ENCODE measurements at places on chromosomes 4 and X.
A peak's percentile ranks its signal among the peaks of the same experiment; 100 is the strongest.

GRCh38 chrX:152528193-152528592 is 77.1 kb upstream of the GABRA3 start:
- no peak for DNase-seq

DNA sequence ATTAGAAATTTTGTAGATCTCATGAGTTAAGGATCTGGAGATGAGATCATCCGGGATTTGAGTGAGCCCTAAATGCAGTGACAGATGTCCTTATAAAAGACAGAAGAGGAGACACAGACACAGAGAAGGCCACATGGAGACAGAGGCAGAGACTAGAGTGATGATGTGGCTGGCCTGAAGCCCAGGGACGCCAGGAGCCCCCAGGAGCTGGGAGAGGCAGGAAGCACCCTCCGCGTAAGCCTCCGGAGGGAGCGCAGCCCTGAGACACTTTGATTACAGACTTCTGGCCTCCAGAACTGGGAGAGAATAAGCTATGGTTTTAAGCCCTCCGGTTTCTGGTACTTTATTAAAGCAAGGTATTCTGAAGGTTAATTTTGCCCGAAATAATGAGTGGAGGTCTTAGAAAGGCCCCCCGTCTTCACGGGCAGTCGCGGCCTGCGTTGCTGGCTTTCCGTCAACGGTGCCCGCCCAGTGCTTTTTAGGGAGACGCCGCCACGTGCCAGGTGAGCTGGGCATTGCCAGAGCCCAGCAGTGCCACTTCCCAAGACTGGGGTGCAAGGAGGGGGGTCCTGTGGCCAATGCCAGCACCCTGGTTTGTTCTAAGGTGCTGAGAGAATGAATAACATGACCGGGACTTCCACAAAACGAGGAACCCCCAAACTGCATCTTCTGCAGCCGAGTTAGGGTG is 8.1 kb downstream of the DHRSX start:
- DNase-seq: no peak

- no peak for DNase-seq
Measured at GRCh38 chr4:111847296-111848008, 297.8 kb upstream of the FAM241A start.

GRCh38 chrX:34848281-34848680 is 94.3 kb upstream of the FAM47B start:
- no peak for DNase-seq

- DNase-seq: no peak
Measured at GRCh38 chr4:8537041-8537461, 43.1 kb upstream of the GPR78 start.

GRCh38 chrX:37686996-37687395 is 1.4 kb downstream of the XK start:
- no peak for DNase-seq

GRCh38 chr4:141346144-141346543 is 125.4 kb downstream of the ZNF330 start:
- DNase-seq: peak; percentile 13

DNA sequence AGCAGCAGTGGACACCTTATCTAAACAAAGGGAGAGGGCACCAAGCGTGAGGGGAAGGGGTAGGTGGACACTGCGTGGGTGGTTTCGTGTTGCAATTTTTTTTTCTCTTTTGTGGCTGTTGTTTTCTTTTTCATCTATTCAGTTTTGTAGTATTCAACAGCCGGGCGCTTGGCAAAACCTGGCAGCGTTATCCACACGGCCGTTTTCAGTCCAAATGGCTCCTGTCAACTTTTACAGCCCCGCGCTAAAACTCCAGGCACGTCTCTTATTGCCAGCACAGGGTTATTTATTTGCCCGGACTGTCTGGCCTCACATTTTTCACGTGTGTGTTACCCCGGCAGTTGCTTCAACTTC is 192.2 kb downstream of the BCOR start:
- DNase-seq: no peak

- DNase-seq: no peak
Measured at GRCh38 chrX:103440621-103441020, 64.3 kb downstream of the BEX3 start.

- no peak for DNase-seq
Measured at GRCh38 chrX:136032370-136032769, 47.1 kb downstream of the SLC9A6 start.

DNA sequence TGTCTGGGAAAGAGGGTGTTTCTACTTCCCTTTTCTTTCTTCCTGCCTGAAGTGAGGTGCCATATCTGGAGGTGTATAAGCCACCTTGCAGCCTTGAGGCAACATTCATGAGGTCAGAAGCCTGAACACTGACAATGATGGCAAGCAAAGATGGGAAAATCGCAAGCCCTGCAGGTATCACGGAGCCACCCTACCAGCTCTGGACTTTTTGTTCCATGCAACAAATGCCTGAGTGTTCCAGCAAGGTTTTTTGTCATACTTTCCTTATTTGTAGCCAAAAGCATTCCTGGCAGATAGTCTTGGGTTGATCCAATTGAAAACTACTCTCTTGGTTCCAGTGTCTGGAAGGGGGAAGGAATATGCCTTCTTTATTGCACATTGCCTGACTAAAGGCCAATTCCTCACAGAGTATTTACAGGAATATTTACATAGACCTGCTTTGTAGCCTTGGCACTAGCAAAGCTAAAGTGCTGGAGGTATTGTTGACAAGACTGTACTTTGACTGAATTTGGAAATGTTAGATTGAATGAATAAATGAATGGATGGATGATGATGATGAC is 14.4 kb upstream of the SOD3 start:
- no peak for DNase-seq

DNA sequence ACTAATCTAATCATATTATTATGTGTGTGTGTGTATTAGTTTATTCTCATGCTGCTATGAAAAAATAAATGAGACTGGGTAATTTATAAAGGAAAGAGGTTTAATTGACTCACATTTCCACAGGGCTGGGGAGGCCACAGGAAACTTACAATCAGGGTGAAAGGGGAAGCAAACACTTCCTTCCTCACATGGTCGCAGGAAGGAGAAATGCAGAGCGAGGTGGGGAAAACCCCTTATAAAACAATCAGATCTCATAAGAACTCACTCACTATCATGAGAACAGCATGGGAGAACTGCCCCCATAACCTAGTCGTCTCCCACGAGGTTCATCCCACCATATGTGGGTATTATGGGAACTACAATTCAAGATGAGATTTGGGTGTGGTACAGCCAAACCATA is 190.9 kb upstream of the TAPT1 start:
- no peak for DNase-seq

GRCh38 chrX:39602195-39602594 is 495.6 kb downstream of the BCOR start:
- DNase-seq: no peak

- no peak for DNase-seq
Measured at GRCh38 chr4:124243671-124244366, 468.7 kb downstream of the ANKRD50 start.

DNA sequence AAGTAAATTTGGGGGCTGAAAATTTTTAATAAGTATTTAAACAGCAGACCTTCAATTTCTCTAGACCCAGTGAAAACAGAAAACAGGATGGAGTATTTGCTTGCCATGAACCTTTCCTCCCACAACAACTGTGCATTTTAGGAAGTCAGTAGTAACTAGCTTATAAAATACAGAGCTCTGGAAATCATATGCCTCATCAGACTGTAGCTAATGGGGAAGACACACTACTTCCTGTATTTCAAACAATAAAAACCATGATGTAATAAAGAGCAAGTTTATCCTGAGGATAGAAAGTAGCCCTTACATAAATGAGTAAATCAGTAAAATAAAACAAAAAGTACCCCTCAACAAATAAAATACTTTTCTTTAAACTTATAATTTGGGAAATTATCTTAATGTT is 280.1 kb upstream of the ZFP42 start:
- no peak for DNase-seq

DNA sequence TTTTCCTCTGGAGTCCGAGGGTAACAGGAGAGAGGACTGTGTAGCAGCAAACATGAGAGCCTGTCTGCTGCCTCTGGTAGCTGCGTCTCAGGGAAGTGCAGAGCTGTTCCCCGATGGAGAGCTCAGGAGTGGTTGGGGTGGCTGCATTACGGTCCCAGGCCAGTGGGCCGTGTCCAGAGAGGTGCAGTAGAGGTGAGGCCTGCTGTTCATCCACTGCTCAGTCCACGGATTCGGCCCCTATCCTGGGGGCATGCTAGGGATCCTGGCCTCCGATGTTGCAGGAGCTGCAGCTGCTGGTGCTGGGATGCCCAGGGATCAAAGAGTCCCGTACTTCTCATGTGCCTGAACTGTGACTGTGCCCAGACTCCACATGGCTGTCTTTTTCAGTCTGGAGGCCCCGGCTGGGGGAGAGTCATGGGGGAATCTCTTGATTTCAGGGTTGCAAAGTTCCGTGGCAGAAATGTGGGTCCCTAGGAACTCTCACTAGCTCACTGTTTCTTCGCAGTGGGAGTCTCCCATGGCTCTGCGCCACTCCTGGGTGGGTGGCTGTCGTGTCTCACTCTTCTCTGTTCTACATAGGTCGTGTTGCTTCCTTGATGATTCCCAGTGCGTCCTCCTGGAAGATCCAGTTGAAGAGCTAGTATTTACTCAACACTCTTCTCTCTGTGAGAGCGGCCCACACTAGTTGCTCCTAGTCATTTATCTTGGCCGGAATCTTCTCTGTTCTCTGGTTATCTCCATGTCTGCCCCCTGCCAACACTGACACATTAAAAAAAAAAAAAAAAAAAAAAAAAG is 109.5 kb upstream of the CENPE start:
- DNase-seq: no peak

DNA sequence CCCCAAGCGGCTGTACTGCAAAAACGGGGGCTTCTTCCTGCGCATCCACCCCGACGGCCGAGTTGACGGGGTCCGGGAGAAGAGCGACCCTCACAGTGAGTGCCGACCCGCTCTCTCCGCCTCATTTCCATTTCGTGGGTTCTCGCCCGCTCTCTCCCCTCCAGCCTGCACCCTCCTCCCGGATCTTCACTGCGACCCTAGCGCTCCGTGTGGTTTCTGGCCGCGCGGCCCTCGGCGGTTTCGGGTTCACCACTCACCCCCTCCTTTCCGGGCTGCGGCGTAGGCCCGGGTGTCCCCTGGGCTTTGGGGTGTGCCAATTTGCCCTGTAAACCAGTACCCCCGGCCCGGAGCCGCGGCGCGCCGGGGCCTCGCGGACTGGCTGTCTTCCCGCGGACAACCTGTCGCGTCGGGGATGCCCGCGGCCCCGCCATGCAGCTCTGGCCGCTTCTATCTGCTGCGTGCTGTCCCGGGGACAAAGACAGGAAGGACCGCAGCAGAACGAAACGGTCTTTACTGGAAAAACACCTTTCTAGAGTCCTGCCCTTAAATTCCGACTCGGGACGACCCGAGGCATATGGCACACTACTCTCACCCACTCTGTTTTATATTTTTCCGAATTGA is 737 bp downstream of the FGF2 start:
- no peak for DNase-seq

- no peak for DNase-seq
Measured at GRCh38 chrX:21004835-21005234, 369.4 kb upstream of the CNKSR2 start.

DNA sequence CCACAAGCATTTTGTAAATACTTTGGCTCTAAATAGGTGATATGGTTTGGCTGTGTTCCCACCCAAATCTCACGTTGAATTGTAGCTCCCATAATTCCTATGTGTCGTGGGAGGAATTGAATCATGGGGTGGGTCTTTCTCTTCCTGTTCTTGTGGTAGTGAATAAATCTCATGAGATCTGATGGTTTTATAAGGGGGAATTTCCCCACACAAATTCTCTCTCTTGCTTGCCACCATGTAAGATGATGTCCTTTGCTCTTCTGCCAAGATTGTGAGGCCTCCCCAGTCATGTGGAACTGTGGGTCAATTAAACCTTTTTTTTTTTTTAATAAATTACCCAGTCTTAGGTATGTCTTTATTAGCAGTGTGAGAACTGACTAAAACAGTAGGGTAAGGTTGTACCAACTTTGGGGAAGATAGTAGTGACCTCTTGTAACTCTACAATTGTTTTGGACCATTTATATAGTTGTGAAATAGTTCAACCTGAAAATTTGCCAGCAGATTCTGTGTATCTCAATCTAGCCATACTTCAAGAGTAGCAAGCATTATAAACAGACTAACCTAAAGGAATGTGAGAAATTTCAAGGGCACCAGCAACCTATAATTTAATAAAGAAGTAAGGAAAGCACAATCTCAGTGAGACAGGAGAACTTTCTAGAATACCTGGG is 727.8 kb downstream of the GRID2 start:
- DNase-seq: no peak

DNA sequence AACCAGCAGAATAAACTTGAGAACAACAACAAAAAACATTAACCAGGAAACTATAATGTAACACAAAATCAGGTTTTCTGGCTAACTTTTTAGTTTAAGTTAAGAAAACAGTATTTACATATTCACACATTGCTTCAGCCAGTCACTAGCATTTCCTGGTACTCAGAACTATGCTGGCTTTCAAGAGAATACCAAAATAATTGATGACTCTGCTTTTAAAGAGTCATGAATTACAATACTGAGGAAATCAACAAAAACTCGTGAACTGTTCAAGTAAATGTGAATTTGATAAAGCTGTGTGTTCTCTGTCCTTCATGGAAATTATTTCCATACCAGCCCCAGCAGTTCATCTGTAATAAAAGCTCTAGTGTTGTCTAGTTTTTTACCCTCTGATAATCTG is 27.4 kb downstream of the PRSS12 start:
- DNase-seq: no peak

DNA sequence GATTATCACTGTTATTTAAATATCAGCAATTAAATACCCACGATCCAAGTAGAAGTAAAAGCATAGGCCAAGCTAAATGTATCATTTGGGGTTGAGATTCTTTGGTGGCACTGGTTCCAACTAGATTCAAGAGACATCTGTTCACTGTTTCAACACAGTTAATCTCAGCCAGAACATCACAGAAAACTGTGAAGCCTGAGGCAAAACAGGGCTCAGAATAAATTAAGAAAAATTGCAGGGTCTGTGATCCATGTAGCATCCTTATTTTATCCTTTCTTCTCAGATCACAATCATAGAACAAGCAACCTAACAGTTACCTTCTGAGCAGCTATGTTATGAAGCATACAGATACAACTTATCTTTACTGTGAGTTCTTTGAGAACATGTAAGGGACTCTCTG is 23.7 kb downstream of the YTHDC1 start:
- DNase-seq: no peak

DNA sequence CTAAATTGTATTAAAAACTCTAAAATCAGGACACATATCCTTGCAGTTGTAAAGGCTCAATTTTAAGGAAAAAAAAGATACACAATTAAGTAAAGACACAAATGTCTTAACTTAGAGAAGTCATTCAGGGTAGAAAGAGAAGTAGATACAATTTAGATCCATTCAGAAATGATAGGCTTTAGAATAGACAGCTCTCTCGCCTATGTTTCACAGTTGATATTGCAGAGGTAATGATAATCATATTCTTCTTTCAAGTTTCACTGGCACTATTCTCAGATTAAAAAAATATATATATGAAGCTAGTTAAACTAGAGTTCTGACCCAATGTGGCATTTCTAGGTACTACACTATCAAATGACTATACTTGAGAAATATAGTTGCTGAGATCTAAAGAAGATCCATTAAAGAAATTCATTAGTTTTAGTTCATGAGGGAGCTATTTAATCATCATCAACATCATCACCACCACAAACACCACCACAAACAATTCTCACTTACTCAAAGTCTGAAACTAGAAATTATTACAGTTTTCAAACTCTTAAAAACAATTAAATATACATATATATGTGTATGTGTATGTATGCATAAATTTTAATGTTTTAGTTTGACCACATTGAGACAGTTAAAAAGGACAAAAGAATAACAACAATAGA is 93.1 kb downstream of the ANTXR2 start:
- DNase-seq: no peak

- no peak for DNase-seq
Measured at GRCh38 chr4:110654254-110654635, 31.4 kb upstream of the PITX2 start.

All from putamen (tissue), 1 donor.